ENCODE measurements at places on chromosomes 13 and 19.

GRCh38 chr13:73465617-73465971, 406.8 kb downstream of the KLF5 start:
- no peak overlapping the region for H3K27ac ChIP-seq
- no peaks in the 10 kb centered on the region for H3K4me1 ChIP-seq
- no peak overlapping the region for H3K4me3 ChIP-seq
- H3K27me3 ChIP-seq: no peaks in the 10 kb centered on the region
- no peaks in the 10 kb centered on the region for H3K36me3 ChIP-seq

- H3K27me3 ChIP-seq: no peaks in the 10 kb centered on the region
- peak overlapping the region; percentile 58 for H3K27ac ChIP-seq
- peaks cover 3% of the 10 kb centered on the region for H3K36me3 ChIP-seq
- no peak overlapping the region for H3K4me3 ChIP-seq
Observed at GRCh38 chr19:53549340-53549739, 11.4 kb downstream of the ZNF331 start.

GRCh38 chr19:2594319-2594718, 108.2 kb downstream of the GNG7 start:
- H3K4me1 ChIP-seq: no peaks in the 10 kb centered on the region
- no peaks in the 10 kb centered on the region for H3K36me3 ChIP-seq
- no peak for DNase-seq
- H3K4me3 ChIP-seq: no peak overlapping the region

DNA sequence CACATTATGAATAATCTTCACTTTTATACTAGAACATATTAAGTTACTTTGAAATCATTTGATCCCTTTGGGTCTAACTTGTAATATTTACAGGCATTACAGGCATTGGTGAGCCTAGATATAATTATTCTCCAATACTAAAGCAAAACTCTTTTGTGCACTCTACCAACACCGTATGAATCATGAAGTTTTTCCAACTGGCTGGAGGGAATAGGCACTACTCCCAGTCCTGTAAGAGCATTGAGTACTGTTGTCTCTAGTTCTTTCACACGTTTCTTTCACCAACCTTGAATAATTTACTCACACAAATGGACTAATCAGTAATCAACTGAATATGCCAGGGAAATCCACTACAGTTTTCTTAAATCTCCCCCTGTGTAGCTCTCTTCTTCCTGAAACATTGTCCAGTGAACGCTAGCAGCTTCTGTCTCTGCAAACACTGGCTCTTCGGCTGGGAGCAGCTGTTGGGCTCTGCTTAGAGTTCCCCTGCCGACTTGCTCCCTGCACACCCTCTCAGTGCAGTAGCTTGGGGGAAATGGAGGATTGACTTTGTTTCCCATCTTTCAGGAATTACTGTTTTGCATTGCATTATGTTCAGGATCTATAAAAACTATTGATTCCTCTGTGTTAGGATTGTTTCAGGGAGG, 476.7 kb downstream of the RFC3 start:
- no peak overlapping the region for H3K4me3 ChIP-seq
- H3K27me3 ChIP-seq: no peaks in the 10 kb centered on the region
- no peaks in the 10 kb centered on the region for H3K4me1 ChIP-seq

- H3K4me3 ChIP-seq: no peak overlapping the region
- no peaks in the 10 kb centered on the region for H3K4me1 ChIP-seq
- DNase-seq: no peak
- no peaks in the 10 kb centered on the region for H3K27me3 ChIP-seq
Observed at GRCh38 chr19:6838062-6838655, 49.2 kb upstream of the ADGRE1 start.

GRCh38 chr19:34370983-34371382, 6.0 kb downstream of the GPI start:
- H3K36me3 ChIP-seq: peaks cover 85% of the 10 kb centered on the region
- DNase-seq: no peak
- H3K27ac ChIP-seq: no peak overlapping the region
- peaks cover 2% of the 10 kb centered on the region for H3K4me1 ChIP-seq
- no peak overlapping the region for H3K4me3 ChIP-seq

DNA sequence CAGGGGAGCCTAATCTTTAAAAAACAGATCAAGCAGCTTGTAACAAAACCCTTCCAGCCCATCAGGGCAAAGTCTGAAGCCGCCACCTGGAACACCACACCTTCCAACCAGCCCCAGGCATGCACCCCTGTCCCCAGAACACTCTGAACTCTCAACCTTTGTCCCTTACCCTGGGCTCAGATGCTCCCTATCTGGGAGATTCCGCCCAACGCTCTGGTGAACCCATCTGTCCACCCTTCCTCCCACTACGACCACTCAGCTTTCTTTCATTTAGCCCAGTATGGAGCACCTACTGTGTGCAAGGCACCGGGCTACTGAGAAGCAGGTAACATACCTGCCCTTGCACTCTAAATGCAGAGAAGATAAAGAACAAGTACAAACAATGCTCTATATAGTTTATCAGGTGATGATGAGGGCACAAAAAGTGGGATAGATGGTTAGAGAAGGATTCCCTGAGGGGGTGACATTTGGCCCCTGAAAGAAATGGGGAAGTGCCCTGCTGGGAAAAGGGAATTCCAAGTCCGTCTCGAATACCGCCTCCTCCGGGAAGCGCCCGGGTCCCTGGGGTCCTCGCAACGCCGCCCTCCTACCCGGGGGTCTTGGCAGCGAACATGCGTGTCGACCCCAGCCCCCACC, 629 bp downstream of the PEPD start:
- no peak overlapping the region for H3K27ac ChIP-seq
- no peaks in the 10 kb centered on the region for H3K4me1 ChIP-seq
- no peak for DNase-seq

- peaks cover 5% of the 10 kb centered on the region for H3K4me1 ChIP-seq
- no peak overlapping the region for H3K27ac ChIP-seq
- no peak for DNase-seq
- peaks cover 4% of the 10 kb centered on the region for H3K36me3 ChIP-seq
Observed at GRCh38 chr19:38049105-38049649, 142.2 kb downstream of the SIPA1L3 start.

DNA sequence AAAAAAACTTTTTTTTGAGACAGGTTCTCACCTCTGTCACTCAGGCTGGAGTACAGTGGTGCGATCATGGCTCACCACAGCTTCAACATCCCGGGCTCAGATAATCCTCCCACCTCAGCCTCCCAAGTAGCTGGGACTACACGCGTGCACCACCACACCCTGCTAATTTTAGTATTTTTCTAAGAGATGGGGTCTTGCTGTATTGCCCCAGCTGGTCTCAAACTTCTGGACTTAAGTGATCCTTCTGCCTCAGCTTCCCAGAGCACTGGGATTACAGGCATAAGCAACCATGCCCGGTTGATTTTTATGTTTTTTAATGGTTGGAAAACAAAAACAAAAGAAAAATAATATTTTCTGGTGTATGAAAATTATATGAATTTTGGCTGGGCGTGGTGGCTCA, 9.2 kb upstream of the ACP7 start:
- H3K27ac ChIP-seq: no peak overlapping the region
- no peak for DNase-seq
- no peaks in the 10 kb centered on the region for H3K4me1 ChIP-seq
- H3K4me3 ChIP-seq: no peak overlapping the region

DNA sequence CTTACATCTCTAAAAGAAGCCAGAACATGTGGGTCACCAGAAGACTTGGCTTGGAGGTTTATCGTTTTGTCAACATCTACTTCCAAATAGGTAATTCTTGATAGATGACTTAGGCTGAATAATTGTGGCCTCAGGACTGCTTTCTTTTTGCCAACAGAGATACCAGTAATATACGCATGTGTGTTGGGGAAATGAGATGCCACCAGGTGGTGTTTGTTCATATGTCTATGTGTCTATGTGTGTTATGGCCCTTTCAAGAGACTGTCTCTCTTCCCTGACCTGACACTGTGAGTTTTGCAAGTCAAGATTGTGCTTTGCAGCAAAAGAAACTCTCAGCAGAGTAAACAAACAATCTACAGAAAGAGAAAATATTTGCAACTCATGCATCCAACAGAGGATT, 31.6 kb upstream of the METTL21C start:
- no peaks in the 10 kb centered on the region for H3K27me3 ChIP-seq
- H3K36me3 ChIP-seq: no peaks in the 10 kb centered on the region
- H3K4me3 ChIP-seq: no peak overlapping the region
- DNase-seq: no peak

DNA sequence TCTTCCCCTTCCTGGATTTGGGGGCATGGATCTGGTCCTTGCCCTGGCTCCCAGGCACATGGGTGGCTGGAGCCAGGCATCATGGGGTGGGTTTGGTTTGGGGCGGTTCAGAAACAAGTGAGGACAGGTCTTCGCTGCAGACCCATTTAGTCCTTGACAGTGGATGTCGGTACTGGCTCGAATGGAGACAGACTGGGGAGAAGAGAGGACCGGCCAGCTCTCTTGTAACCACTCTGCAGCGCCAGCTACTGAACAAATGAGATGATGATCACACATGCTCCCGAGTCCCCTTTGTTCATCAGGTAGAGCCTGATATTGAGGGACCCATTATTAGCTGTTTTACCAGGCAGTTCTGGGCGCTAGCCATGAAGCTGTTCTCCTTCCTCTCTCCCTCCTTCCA, 64.5 kb downstream of the CHST8 start:
- no peak for DNase-seq
- H3K4me1 ChIP-seq: no peaks in the 10 kb centered on the region
- no peaks in the 10 kb centered on the region for H3K36me3 ChIP-seq

- H3K27ac ChIP-seq: no peak overlapping the region
- H3K4me3 ChIP-seq: no peak overlapping the region
Observed at GRCh38 chr13:102323012-102323411, 78.8 kb downstream of the FGF14 start.

DNA sequence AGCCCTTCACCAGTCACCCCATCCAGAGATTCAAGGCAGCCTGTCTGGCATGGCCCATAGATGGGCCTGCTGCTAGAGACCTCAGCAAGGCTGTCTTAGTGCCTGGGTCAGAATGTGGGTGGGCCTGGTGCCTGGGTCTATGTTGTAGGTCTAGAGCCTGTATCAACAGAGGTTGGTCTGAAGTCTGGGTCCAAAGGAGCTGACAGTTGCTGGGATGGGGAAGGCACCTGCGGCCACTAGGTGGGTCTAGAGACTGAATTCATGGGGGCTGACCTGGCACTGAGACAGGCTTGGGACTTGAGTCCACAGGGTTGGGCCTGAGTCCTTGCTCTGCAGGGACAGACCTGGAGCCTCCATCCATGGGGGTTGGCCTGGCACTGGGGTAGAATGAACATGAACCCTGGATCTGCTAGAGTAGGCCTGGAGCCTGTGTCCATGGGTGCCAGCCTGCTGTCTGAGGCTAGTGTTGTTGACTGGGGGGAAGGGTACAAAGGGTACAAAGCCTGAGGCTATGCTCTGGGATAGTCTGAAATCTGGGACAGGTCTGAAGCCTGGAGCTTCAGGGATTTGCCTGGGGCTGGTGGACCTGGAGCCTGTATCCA, 516.8 kb downstream of the OLFM4 start:
- no peak overlapping the region for H3K27ac ChIP-seq
- no peaks in the 10 kb centered on the region for H3K4me1 ChIP-seq
- H3K27me3 ChIP-seq: no peaks in the 10 kb centered on the region
- no peaks in the 10 kb centered on the region for H3K36me3 ChIP-seq
- peak; percentile 71 for DNase-seq

- no peak for DNase-seq
- no peak overlapping the region for H3K27ac ChIP-seq
- H3K27me3 ChIP-seq: no peaks in the 10 kb centered on the region
- H3K36me3 ChIP-seq: no peaks in the 10 kb centered on the region
- no peaks in the 10 kb centered on the region for H3K4me1 ChIP-seq
- no peak overlapping the region for H3K4me3 ChIP-seq
Observed at GRCh38 chr13:72390909-72391308, 336.5 kb downstream of the MZT1 start.

GRCh38 chr13:50224534-50224933, 209.3 kb downstream of the KCNRG start:
- H3K27me3 ChIP-seq: no peaks in the 10 kb centered on the region
- H3K4me3 ChIP-seq: no peak overlapping the region
- peaks cover 3% of the 10 kb centered on the region for H3K4me1 ChIP-seq
- no peak overlapping the region for H3K27ac ChIP-seq
- no peak for DNase-seq

GRCh38 chr13:39350461-39350881, 252.5 kb downstream of the LHFPL6 start:
- DNase-seq: no peak
- H3K27me3 ChIP-seq: no peaks in the 10 kb centered on the region
- no peak overlapping the region for H3K4me3 ChIP-seq
- H3K4me1 ChIP-seq: peaks cover 3% of the 10 kb centered on the region
- H3K27ac ChIP-seq: no peak overlapping the region

GRCh38 chr13:100892981-100893380, 218.4 kb upstream of the TMTC4 start:
- H3K27me3 ChIP-seq: no peaks in the 10 kb centered on the region
- no peaks in the 10 kb centered on the region for H3K36me3 ChIP-seq
- no peaks in the 10 kb centered on the region for H3K4me1 ChIP-seq
- DNase-seq: no peak
- no peak overlapping the region for H3K27ac ChIP-seq

- no peaks in the 10 kb centered on the region for H3K4me1 ChIP-seq
- H3K4me3 ChIP-seq: no peak overlapping the region
- H3K27ac ChIP-seq: no peak overlapping the region
- DNase-seq: no peak
- no peaks in the 10 kb centered on the region for H3K27me3 ChIP-seq
Observed at GRCh38 chr13:87459419-87459818, 211.8 kb upstream of the SLITRK5 start.

DNA sequence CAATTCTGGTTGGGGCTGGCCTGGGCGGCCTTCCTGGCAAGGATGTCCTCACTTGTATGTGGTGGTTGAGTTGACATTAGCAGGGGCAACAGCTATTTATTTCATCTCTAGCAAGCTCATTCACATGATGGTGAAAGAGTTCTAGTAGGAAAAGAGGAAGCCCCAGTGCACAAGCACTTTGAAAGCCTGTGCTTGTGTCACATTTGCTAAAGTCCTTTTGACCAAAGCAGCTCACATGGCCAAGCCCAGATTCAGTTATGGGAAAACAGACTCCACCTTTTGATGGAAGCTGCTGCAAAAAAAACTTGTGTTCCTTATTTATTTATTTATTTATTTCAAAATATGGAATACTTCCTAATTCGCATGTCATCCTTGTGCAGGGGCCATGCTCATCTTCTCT, 17.2 kb downstream of the GTF2F2 start:
- H3K4me3 ChIP-seq: no peak overlapping the region
- H3K27ac ChIP-seq: no peak overlapping the region
- no peak for DNase-seq
- H3K36me3 ChIP-seq: peaks cover 19% of the 10 kb centered on the region
- no peaks in the 10 kb centered on the region for H3K27me3 ChIP-seq

Measured in H9 (cell line).